ENCODE measurements at places on chromosomes 12 and 14.

DNA sequence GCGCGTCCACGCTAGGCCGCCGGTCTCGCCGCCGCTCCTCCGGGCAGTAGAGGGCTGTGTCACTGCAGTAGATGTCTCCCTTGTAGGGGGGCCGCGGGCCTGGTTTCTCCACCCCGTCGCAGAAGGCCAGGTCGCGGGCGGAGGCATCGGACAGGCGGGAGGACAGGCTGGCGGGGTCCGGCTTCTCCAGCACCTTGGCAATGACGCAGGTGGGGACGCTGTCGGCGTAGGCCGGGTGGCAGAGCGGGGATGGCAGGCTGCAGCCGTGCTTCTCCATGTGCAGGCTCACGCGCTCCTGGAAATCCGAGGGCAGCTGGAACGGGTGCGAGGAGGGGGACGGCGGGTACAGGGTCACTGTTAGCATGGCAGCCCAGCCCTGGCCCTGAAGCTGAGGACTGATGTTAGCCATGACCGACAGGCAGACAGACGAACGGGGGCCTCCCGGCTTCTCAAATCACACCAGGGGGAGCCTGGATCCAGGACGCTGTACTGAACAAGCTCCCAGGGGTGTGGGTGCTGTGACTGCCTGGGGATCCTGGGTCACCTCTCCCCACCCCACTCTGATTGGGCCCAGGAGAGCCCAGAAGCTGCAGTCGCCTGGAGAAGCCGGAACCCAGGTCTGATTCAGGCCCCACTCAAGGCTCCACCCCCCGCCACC is 48.1 kb downstream of the BEGAIN start:
- DNase-seq: no peak

DNA sequence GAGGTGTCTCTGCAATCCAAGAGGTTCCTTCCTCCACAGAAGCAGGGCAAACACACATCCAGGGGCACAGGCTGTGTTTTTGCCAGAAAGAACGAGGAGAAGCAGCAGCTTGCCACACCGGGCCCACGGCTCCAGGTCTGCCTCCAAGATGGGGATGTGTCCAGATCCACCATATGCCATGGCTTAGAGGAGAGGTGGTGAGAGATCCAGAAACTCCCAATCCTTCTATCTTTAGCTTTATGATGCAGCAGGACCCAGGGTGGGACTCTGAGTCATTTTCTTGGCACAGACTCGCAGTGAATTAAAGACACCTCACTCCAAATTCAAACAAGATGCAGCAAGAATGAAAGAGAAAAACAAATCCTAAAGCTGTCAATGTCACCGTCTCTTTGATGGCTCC is 481.4 kb upstream of the TMEM132C start:
- DNase-seq: no peak

DNA sequence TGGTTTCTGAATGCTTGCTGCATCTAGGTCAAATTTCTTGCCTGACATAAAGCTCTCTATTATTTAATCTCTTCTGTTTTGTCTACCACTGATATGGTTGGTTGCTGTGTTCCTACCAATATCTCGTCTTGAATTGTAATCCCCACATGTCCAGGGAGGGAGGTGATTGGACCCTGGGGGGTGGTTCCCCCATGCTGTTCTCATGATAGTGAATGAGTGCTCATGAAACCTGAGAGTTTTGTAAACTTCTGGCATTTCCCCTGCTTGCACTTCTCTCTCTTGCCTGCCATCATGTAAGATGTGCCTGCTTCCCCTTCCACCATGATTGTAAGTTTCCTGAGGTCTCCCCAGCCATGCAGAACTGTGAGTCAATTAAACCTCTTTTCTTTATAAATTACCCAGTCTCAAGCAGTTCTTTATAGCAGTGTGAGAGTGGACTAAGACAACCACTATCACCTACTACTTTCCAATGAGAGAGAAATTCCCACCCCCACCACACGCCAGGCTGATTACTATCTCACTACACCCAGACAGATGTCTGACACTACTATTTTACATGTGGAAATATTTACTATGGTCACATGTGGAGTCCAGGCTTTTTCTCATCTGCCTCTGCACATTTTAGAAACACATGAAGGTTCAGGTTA is 69.2 kb upstream of the ATP2B1 start:
- DNase-seq: no peak

GRCh38 chr12:90514325-90514724 is 440.7 kb downstream of the CCER1 start:
- DNase-seq: no peak

- no peak for DNase-seq
Measured at GRCh38 chr14:36579001-36579555, 3.3 kb downstream of the NKX2-8 start.

GRCh38 chr12:118436986-118437385 is 60.6 kb downstream of the SUDS3 start:
- DNase-seq: no peak

DNA sequence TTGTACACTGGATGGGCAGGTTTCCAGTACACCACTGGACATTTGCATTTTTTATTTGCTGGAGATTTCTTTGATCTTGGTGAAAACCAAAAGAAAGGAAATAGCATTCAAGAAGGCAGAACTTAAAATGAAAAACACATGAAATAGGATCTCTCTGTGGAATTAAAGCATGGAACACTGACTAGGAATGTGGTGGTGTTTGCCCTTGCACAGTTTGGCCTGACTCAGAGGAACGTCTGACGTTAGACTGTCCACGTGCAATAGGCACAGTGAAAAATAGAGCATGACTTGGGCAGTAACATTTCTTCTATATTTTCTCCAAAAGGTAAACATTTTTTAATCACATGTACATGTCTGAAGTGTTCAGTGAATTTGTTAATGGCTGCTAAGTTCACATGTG is 474.1 kb upstream of the PRICKLE1 start:
- DNase-seq: no peak

DNA sequence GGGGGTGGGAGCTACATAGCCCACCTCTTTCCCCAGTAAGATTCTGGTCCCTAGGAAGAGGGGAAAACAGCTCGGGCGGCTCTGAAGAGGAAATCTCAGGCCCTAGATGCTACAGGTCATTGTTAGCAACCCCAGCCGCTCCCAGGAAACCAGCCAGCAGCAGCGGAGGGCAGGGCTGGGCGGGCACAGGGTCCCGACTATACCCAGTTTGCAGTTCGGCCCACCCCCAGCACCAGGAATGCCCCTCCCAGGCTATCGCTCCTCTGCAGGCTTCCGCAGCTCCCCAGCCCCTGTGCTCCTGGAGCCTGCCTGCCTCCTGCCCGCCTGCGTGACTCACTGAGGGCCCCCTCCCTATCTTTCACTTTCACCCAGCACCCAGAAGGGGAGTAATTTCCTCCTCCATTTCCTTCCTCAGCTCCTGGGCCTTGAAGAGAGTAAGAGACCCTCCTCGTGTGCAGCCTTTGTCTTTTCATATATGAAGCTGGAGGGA is 27.2 kb upstream of the PNMA1 start:
- no peak for DNase-seq

DNA sequence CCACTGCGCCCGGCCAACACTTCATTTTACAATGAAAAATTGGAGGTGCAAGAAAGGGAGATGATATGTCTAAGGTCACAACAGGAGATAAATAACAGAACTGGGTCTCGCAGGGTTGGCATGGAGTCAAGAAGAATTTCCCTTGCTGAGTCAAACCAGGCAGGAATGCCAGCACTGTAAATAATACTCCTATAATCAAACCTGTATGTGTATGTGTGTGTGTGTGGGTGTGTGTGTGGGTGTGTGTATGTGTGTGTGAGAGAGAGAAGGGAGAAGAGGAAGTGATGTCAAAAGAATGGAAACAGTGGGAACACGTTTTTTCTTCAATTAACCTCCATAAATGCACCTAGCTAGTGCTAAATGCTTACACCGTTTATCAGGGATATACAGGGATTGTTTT is 70.4 kb downstream of the TMEM116 start:
- DNase-seq: no peak

GRCh38 chr12:82174383-82174782 is 183.8 kb downstream of the CCDC59 start:
- no peak for DNase-seq

GRCh38 chr14:76729258-76729657 is 32.0 kb upstream of the VASH1 start:
- no peak for DNase-seq

GRCh38 chr12:116331876-116332275 is 54.4 kb upstream of the MED13L start:
- no peak for DNase-seq

- DNase-seq: no peak
Measured at GRCh38 chr12:14612898-14613445, 45.3 kb upstream of the PLBD1 start.

- DNase-seq: no peak
Measured at GRCh38 chr12:49874142-49874897, 29.4 kb downstream of the FAIM2 start.

- DNase-seq: no peak
Measured at GRCh38 chr14:55240526-55241178, 30.6 kb upstream of the FBXO34 start.

GRCh38 chr12:124916374-124917134 is 2.1 kb upstream of the UBC start:
- no peak for DNase-seq

DNA sequence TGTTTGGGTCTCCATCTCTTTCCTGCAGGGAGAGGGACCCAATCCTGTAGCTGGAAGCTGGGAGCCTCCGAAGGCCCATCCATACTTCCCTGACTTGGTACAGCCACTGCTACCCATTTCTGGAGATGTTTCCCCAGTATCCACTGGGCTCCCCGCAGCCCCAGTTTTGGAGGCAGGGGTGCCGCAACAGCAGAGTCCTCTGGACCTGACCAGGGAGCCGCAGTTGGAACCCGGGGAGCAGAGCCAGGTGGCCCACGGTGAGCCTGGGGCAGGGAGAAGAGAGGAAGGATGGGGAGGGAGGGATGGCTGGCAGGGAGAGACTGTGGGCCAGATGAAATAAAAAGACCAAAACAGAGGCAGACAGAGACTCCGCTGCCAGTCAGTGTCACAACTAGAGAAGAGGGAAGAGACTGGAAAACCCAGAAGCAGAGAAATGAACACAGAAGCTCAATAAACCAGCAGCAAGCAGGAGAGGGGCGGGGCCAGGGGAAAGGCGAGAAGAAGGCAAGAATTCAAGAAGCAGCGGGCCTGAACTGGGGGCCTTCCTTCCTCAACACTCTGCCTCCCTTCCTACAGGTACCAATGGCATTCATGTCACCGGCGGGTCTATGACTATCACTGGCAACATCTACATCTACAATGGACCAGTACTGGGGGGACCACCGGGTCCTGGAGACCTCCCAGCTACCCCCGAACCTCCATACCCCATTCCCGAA is 6.3 kb downstream of the LTBR start:
- no peak for DNase-seq

- DNase-seq: no peak
Measured at GRCh38 chr12:113162102-113163029, 12.8 kb downstream of the CFAP73 start.

- DNase-seq: no peak
Measured at GRCh38 chr12:71135812-71136176, 22.0 kb downstream of the TSPAN8 start.

DNA sequence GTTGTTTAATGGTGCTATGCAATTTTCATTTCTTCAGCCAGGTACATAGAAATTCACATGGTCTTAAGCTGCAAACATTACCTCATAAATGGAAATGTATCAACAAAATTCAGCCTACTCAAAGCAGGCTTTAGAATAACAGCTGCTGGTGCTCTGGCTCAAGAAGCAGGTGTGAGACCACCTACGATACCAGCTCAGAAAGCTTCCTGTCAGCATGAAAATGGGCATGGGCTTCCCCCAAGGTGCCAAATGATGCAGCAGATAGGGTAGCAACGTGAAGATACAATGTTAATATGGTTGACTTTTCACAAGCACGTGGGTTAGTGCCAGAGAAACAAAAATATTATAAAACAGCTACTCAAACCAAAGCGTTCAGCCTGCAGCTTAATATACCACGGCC is 343.4 kb upstream of the PRICKLE1 start:
- no peak for DNase-seq

GRCh38 chr12:64665514-64665913 is 55.2 kb downstream of the RASSF3 start:
- DNase-seq: no peak

DNA sequence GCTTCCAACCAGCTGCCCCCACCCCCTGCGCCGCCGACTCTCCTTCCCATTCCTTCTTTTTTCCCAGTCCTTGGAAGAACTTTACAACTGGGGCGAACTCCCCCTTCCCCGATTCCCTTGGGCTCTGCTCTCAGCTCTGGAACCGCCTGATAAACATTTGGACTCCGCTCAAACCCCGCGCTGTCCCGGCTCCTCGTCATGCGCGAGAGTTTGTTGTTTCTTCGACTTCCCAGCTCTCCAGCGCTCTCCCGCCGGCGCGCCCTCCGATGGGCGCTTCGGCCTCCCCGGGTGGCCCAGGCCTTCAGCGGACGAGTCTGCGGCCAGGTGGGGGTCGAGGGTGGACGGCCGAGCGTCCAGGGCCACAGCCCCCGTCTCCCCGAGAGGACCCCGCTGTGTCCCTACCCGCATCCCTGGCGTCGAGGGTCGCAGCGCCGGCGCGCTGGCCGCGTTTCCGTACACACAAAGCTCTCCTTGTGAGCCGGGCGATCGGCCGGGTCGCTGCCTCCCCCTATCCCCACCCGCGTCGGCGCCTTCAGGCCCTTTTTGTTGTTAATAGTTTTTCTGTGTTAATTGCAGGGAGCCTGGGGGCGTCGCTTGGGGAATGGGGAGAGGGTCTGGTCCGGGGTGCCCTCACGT is 847 bp downstream of the MMP14 start:
- no peak for DNase-seq

GRCh38 chr14:63956326-63956725 is 103.5 kb downstream of the SYNE2 start:
- DNase-seq: no peak

DNA sequence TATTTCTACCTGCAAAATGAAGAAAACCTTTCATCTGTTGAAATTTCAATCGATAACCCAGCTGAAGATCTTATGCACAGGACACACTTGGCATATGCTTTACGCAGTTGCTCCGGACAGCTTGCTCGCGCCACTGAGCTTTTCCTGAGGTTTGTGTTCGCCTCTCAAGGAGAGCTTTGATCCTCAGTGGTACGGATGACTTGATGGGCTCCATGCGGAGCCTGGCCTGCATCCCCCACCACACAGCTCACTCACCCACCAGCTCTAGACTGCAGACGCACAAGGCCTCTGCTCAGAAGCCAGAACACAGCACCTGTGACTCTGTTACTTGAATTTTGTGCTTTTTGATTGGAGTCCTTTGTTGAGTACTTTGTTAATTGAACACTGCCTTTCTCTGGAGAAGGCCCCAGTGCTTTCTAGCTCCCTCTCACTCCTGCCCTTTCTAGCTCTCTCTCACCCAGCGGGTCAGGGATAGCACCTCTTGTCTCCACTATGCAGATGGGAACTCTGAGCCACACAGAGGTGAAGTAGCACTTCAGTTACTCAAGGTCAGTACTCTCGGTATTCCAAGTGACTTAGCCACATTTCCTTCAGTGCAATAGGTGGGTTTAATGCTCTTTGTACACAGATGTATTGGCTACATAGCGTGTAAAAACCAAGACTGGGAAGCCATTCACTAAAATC is 52.1 kb downstream of the TBC1D30 start:
- DNase-seq: no peak

- DNase-seq: no peak
Measured at GRCh38 chr12:130198026-130198662, 35.9 kb downstream of the FZD10 start.

- DNase-seq: no peak
Measured at GRCh38 chr12:114439261-114439683, 33.3 kb upstream of the TBX5 start.
